ENCODE measurements at places on chromosomes 5 and 9.

DNA sequence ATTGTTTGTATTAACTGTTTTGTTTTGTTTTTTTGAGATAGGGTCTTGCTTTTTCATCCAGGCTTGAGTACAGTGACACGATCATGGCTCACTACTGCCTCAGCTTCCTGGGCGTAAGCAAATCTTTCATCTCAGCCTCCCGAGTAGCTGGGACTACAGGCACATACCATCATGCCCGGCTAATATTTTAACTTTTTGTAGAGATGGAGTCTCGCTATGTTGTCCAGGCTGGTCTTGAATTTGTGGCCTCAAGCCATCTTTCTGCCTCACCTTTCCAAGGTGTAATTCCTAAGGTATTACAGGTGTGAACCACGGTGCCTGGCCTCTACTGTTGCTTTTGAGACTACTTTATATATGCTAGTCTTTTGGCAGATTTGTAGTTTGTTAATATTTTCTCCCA, 8.4 kb downstream of the RCL1 start:
- DNase-seq, result no peak

DNA sequence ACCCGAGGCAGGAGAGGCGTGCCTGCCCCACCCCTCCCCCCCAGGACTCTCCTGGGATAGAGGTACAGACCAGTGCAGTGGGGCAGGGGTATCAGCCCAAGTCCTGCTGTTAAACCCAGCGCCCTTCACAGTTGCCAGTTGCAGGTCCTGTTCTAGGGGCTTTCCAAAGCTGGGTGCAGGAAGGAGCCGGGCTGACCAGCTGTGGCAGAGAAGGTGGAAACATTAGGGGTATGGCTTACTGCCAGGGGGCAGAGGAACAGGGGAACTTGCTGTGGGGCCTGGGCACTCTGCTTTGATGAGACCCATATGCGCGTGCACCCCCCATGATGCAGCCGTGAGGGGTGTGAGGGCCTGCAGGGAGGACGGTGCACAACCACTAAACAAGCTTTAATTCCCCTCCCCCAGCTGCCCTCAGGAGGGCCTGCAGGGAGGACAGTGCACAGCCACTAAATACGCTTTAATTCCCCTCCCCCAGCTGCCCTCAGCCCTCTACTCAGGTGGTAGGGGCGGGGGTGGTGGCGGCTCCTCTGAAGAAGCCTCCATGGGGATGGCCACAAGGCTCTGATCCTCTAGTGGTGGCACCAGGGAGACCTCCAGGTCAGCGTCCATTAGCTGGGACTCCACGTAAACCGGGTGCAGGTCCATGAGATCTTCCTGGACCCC, 766 bp upstream of the LRRC26 start:
- DNase-seq, result no peak

DNA sequence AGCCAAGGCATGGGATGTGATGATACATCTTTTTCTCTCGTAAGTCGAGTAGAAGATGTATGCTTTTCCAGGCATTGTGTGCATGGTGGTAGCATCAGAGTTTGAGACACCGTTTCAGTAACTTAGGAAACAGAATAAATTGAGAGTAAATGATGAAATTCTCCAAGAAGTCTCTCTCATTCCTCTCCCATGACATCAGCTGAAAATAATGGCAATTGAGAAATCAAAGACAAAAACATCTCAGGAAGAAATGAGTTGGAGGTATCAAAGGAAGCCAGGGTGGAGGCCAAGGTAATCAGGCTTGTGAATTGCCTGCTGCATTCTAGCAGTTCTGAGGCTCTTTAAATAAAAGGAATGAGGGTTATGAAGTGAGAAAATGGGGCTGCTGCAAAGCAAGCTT, 53.9 kb downstream of the SGCD start:
- DNase-seq, result no peak

GRCh38 chr9:126152622-126153362, 173.8 kb upstream of the MVB12B start:
- DNase-seq, result no peak

DNA sequence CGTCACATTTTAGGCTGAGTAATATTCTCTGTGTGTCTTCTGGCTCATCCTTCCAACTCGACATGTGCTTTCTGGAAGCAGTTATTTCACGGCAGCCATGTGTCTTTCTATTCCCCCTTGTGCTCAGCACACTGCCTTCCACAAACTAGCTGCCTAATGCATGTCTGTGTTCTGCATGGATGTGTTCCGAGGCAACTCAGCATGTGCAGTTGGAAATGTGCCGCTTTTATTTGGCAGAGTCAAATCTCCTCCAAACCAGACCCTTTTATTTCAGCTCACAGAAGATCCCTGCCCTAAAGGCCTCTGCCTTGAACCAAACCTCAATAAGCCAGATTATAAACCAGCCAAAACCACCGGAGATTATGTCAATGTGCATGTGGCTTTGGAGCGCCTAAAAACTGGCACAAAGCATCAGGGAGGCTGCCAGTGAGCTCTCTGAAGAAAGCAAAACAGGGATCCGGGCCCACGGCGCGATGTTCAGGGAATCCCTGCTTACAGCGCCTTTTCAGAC, 360.2 kb downstream of the DEPDC1B start:
- no peak for DNase-seq

DNA sequence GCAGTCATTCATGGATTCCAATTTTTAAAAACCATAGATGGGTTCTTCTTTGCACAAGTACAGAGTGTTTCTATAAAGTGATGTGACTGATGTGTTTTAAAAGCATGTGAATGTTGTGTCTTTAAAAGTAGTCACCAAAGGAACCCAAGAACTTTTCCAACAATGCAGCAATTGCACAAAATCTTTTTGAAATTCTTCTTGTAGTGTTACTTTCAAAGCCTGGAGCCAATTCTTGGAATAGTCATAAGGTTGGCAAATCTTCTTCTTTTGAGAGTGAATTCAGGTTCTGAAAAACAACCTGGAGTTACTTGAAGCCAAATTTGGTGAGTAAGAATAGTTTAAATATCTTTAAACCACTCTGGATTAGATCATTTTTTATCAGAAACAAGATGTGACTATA, 10.5 kb downstream of the GRAMD2B start:
- DNase-seq, result no peak

DNA sequence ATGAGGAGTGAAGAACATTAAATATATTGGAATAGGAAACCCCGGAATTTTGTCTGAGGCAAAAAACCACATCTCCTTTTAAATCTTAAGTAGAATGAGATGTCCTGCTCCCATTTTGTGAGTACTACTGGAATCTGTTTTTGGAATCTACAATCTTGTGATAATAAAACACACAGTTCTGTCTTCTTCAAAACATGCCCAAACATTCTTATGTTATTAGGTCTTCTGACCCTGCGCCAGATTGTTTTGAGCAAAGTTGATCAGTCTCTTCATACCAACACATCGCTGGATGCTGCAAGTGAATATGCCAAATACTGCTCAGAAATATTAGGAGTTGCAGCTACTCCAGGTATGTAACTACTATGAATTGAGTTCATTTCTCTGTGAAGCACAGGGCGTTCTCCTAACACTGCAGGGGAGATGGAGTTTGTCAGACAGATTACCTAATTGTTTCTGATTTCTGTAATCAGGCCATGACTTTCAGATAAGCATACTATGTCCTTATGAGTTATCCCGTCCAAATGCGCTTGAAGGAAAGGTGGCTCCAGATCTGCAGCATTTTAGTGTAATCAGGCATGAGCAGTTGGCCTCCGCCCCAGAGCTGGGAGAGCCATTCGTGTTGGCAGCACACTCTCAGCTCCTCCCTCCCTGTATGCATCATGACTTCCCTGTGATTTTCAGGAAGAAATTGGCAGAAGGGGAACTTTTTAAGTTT, 88.0 kb downstream of the NLN start:
- no peak for DNase-seq

- DNase-seq, result no peak
These were observed 227.1 kb upstream of the DMRT1 start for GRCh38 chr9:614431-614830.

All from stimulated activated naive CD8-positive, alpha-beta T cell treated with anti-CD3 and anti-CD28 coated beads, Interleukin-15, Interleukin-2, amounts not matched to agents 100 U/mL and 50 U/mL, for 24 hours (primary cell).